ENCODE measurements at places on chromosomes 12 and 14.

- no peak for DNase-seq
These were observed 18.7 kb upstream of the KICS2 start for GRCh38 chr12:64240781-64241180.

DNA sequence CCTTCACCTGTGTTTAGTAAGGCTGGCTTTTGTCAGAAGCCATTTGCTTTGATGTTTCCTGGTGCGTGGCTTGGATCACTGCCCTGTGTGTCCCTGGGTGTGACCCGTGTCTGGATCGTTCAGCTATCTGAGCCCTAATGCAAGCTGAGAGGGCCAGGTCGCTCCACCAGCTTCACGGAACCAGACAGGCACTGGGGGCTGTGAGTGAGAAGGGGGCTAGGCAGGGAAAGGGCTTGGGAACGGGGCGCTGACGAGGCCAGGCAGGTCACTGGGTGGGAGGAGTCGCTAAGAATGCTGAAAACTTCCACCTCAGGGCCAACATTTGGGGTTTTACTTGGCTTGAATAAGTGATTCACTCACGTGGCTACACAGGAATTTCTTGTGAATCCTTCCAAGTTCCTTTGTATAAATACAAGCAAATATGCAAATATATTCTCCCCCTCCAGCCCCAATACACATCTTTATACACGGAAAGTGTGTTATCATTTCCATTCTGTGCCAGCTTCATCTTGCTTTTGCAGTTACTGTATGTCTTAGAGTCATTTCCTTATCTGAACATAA, 24.2 kb upstream of the MMP17 start:
- no peak for DNase-seq

DNA sequence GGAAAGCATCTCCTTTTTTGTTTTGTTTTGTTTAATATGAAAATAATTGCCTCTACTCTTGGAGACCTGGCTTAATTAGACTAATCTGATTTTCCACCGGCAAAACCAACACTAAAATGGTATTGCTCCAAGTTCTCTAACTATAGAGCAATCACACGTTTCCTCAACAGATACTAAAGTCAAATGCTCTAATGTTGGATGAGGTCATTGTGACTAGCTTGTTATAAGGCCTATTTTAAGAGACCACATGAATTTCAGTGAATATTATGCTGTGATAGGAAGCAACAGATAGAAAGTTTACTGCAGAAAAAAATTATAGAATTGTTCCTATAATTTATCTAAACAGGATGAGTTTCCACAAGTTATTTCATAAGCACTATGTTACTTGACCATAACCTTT, 3.3 kb upstream of the CCDC196 start:
- DNase-seq: no peak

- DNase-seq: no peak
These were observed 297.5 kb upstream of the SLC16A7 start for GRCh38 chr12:59298296-59298695.

GRCh38 chr14:100982762-100983161, 79.2 kb upstream of the RTL1 start:
- no peak for DNase-seq

DNA sequence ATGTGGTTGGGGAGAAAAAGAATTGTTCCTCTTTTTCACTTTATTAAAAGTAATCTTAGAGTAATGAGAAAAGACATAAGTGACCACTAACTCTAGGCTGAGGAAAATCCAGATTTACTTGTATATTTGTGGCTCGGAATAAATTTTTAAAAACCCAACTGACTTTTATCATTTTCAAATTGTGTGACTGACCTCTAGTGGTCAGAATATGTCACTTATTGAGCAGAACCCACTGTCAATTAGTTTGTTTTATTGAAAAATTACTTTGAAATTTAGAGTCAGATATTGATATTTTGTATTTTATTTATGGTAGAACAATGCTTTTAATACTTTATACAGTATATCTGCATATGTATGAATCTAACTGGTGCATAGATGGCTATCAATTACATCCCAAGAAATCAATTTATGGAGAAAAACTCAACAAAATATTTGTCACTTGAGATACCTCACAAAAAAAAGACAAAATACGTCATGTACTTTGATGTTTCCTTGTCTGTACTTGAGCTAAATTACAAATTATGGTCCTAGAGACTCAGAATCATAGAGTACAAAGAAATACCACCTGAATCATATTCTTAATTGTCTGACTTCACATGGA, 229.4 kb downstream of the CNTN1 start:
- no peak for DNase-seq

DNA sequence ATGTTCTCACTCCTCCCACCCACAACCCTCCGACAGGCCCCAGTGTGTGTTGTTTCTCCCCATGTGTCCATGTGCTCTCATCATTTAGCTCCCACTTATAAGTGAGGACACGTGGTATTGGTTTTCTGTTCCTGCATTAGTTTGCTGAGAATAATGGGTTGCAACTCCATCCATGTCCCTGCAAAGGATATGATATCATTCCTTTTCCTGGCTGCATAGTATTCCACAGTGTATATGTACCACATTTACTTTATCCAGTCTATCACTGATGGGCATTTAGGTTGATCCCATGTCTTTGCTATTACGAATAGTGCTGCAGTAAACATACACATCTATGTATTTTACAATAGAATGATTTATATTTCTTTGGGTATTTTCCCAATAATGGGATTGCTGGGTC, 77.5 kb downstream of the SLCO1A2 start:
- DNase-seq: no peak

DNA sequence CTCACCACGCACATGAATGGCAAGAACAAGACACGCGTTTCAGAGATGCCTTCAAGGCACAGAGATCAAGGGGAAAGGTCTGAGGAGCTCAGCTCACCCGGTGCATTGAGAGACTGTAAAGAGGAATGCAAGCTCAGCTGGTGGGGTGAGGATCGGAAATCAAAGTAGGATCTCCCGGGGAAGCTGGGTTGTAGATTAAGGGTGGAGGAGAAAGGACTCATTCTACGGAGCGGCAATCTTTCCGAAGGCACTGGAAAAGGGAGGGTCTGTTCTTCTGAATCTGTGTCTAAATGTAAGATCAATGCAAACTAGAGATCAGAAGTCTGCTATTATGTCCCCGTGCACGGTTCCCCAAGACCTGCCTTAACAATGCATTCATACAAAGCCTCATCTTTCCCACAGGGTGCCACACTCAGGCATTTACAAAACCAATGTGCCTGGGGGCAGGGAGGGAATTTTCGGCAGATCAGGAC, 41.6 kb upstream of the PYGL start:
- DNase-seq: no peak
